Esophagus mucosa (tissue), 1 donor: ENCODE measurements at places on chromosomes 16 and 17.

DNA sequence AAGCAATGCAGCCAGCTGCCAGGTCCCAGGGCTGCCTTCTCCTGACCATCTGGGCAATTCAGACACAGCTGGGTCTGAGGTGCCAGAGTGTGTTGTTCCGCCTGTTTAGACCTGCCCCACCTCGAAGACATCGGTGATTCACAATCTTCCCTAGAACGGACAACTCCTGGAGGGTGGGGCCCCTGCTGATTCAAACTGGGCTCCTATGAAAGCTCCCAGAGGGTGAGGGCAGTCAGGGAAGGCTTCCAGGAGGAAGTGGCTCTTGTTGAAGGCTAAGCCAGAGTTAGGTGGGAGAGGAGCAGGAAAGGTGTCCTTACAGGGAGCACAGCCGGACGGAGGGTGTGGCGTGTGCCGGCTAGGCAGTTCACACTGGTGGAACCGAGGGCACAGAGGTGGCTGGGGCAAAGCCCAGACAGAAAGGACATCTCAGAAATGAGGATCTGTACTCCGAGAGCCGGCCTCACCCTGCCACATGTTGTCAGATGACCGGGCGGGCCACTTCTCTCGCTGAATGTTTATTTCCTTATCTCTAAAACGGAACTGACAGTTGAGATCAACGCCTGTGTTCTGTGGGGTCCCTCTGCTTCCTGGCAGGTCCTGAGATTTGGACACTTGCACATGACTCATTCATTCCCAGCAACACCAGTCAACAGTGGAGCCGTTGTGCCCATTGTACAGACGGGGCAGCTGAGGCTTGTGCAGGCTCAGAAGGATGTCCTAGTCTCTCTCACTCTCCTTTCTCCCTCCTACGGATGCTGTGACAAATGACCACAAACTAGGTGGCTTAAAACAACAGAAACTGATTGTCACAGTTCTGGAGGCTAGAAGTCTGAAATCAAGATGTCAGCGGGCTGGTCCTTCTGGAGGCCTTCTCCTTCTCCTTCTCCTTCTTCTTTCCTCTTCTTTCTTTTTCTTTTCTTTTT is 26.9 kb upstream of the LITAF start:
- peak; percentile 84 for ATAC-seq

GRCh38 chr16:57593021-57593420 is 35.4 kb upstream of the ADGRG1 start:
- ATAC-seq: peak; percentile 50

DNA sequence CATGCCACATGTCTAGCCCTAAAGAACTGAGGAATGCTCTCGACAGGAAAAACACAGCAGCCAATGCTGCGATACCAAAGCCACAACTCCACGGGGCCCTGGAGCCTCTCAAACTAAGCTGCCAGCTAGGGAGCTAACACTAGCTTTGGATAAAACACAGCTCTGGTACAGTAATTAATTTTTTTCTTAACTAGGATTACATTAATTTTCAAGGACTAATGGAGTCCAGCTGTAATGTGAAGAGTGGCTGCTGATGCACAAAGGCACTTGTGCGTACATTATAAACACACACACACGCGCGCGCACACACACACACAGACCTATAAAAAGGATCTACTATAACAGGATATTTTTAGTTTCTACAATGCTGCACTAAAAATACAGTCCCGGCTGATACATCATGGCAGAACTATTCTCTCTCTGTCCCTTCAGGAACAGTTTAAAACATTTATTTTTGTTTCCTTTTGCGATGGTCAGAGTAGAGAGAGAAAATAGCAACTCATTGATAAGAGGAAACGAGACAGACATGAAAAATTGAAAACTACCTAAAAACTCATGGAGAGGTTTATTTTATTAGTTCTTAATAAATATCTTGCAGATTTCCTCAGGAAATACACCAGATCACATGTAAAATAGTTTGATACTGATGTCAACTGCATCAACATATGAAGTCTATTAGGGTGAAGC is 88.5 kb downstream of the SMG6 start:
- ATAC-seq: no peak

DNA sequence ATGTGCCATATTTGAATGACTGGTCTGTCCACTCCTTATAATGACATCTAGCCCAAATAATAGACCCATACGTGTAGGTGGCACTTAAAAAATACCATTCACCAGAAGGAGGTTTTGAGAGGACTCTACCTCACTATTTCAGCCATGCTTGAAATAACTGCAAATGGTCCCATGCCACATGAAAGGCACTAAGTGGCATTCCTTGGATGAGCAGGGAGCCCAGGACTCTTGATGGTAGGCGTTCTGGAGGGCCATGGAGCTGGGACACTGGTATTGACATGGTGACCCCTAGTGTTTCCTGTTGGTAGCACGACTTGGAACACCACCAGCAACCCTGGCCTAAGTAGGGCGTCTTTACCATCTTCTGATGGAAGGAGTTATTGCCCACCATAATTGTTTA is 148.7 kb upstream of the ZFHX3 start:
- peak; percentile 80 for ATAC-seq

DNA sequence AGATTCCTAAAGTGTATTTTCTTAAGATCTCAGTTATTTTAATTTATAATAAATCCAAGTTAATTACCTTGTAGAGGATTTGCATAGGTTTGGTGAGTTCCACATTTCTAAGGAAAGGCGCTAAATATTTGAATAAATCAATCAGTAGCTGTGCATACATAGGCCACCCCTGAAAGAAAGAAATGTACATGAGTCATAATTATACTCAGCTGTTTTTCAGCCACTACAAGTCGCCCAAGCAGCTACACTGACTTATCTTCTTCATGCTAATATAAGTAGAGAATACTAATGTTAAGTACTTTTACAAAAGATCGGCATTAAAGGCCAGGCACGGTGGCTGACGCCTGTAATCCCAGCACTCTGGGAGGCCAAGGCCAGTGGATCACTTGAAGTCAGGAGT is 14.9 kb downstream of the SETD6 start:
- ATAC-seq: no peak

DNA sequence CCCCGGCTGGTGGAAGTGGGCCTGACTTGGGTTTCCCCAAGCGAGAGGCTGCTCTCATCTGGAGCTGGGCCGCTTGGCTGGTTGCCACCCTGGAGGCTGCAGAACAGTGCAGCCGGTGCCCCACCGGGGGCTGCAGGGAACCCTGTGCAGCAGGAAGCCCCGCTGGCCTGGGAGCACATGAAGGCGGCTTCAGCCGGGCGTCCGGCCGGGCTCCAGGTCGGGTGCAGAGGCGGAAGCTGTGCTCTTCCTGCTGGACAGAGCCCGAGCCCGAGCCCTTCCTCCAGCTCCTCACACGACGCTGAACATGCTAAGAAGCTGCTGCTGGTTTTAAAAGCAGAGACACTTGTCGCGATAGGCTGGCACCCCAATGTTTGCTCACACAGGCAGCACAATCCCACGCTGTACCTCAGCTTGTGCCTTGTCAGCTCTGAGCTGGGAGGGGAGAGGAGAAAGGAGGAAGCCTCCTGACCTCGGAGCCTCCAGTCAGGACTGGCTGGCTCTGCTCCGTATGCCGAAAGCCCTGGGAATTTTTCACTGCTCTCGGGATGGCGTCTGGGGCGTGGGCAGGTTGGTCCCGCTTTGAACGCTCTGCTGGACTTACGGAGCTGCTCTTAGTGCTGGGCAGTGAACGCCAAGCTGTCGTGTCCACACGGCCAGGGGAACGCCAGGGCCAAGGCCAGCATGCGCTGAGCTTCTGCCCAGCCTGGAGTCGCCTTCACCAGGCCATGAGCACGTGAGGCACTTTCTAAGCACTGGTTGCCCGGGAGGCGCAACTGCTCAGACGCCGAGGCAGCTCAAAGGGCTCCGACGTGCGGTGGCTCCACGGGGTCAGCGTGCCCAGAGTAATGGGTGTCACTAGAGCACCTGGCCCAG is 8.8 kb downstream of the CDK5R1 start:
- no peak for ATAC-seq

GRCh38 chr17:72677714-72678390 is 414.6 kb downstream of the SLC39A11 start:
- ATAC-seq: no peak

DNA sequence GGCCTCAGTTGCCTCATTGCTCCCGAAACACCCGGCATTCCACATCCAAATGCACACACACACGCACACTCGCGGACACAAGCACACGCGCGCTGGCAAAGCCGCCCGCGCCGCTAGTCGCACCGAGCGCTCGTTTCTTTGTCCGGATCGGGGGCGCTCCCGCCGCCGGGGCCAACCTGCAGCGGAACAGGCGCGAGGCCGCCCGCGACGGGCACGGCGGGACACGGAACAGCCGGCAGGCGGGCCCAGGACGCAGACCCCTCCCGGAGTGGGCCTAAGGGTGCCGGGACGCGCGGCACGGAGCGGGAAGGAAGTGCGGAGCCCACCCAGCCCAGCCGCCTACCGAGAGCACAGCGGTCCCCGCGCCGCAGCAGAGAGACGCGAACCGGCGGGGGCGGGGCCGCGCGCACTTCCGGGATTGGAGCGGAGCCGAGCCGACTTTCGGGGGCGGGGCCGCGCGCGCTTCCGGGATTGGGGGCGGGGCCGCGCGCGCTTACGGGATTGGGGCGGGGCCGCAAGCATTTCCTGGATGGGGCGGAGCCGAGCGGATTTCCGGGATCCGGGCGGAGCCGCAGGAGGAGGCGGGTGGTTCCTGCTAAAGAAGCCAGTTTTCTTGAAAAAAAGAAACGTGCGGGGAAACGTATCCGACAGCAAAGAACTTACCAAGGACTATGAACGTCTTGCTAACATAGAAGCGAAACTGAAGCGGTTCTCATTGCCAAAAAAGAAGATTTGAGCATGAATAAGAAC is at the start of gene CYBC1:
TSS of gene CYBC1 (minus strand) at position 396 of the 750 bp plus-strand sequence. CDS start 1,498 bp downstream, outside the sequence.
- ATAC-seq: peak; percentile 94

GRCh38 chr16:27313422-27314160 is at the start of gene IL4R:
Gene IL4R, plus strand, starts transcription at chr16:27313974. Its CDS starts 26,230 bp downstream, at chr16:27340204.
- ATAC-seq: peak; percentile 6

GRCh38 chr17:67633751-67634211 is 84.0 kb upstream of the NOL11 start:
- no peak for ATAC-seq
